ENCODE measurements at places on chromosomes 3 and 15. TPM values are rescaled to one million over a fixed set of nuclear protein-coding genes. Genes with fewer than 3 reads are reported as not detected.

Gene MASP1
- total RNA-seq: not detected

Gene SLC12A1
- not detected for total RNA-seq

Gene DPPA4
- 1.0 TPM for total RNA-seq

Gene LINGO1
- total RNA-seq: not detected

DNA sequence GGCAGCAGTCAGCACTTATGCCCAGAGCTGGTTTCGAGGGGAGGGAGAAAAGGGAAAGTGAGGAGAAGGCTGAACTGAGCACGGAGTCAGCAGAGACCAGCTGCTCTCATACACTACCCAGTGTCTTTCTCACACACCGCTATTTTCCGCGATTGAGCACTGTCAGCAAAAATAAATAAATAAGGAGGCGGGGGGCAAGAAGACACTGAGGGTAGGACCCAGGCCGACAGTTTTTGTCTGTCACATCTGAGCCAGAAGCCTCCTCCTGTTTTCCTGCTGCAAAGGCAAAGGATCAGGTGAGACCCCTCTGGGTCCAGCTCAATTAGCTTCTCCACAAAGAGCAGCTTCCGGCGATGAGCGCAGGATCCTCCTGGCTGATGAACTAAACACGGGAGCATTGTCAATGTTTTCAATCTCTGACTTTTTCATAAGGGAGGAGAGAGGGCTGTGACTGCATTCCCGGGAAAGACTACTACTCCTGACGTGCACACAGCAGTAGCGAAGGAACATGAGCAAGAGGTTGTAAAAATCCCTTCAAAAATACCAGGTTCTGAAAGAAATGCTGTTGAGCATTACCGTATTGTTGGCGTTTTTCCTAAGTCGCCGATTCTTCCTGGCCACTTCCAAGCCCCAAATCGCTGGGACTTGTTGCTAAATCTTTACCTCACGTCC, 1.3 kb downstream of the FRMD5 start:
- peaks cover 18% of the 10 kb centered on the region for H3K4me1 ChIP-seq
- no peak for DNase-seq
- H3K36me3 ChIP-seq: no peaks in the 10 kb centered on the region
- peaks cover 46% of the 10 kb centered on the region for H3K27me3 ChIP-seq
- no peak overlapping the region for H3K27ac ChIP-seq

DNA sequence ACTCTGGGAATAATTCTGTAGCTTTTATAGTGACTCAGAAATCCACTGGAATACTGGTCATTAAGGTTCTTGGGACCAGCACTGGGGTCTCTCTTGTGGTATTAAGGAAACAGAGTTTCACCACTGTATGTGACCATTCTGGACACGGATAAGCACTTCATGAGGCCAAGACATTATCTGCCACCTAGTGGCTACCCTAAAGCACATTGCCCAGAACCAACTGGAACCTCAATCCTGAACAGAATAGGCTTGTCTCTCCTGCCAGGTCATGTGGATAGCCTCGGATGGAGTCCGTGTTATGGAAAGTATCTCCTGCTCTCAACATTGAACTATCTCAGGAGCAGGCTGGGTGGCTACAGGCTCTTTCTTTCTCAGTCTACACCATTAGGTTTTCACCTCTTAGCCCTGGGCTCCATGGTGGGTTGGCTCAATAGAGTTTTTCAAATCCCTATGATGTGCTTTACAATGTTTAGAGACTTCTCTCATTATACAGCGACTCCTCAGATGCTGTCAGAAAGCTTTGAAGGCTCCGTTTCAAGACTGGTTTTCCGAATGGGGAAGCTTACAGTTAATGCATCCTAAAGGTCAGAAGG, 167.6 kb upstream of the ST8SIA2 start:
- H3K4me1 ChIP-seq: no peaks in the 10 kb centered on the region
- no peak overlapping the region for H3K4me3 ChIP-seq
- H3K36me3 ChIP-seq: no peaks in the 10 kb centered on the region
- no peak overlapping the region for H3K27ac ChIP-seq

Gene CHSY1
- 24.8 TPM for total RNA-seq

DNA sequence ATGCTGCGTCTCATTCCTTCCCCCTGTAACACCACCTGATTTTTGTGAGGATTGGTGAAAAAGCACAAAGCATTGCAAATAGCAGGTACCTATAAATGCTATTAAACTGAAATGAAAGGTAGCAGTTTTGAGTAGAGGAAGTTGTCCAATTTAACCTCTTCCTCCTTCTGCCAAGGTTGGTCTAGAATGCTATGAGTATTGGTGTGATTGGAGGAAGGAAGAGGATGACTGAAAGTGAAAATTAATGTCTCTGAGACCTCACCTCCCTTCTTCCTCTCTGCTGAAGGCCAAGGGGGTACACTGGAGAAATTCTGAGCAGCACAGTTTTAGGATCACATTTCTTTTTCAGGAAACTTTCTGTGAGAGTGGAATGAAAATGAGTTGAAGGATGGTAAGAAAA, 94.4 kb downstream of the DTWD1 start:
- no peak overlapping the region for H3K4me3 ChIP-seq
- no peaks in the 10 kb centered on the region for H3K36me3 ChIP-seq
- DNase-seq: no peak
- no peaks in the 10 kb centered on the region for H3K27me3 ChIP-seq
- H3K27ac ChIP-seq: no peak overlapping the region

Gene PLA2G4E
- not detected for total RNA-seq

Gene SAMD7
- not detected for total RNA-seq

Gene CCR3
- 6.0 TPM for total RNA-seq

Gene CCR9
- total RNA-seq: not detected

DNA sequence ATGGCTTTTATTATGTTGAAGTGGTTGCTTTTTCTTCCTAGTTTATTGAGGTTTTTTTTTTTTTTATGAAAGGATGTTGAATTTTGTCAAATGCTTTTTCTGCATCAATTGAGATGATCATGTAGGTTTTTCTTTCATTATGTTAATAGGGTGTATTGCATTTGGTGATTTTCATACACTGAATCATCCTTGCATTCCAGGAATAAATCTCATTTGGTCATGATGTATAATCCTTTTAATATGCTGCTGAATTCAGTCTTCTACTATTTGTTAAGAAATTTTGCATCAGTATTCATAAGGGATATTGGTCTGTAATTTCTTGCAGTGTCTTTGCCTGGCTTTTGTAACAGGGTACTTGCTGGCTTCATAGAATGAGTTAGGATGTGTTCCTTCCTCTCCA, 11.5 kb upstream of the CLRN1 start:
- no peak overlapping the region for H3K27ac ChIP-seq
- peaks cover 6% of the 10 kb centered on the region for H3K27me3 ChIP-seq
- no peak overlapping the region for H3K4me3 ChIP-seq

Gene MAP1A
- total RNA-seq: 1.7 TPM

Gene GREM1
- not detected for total RNA-seq

- H3K27me3 ChIP-seq: peaks cover 4% of the 10 kb centered on the region
- H3K27ac ChIP-seq: no peak overlapping the region
- no peak overlapping the region for H3K4me3 ChIP-seq
Measured at GRCh38 chr3:186035277-186035676, 73.6 kb downstream of the ETV5 start.

DNA sequence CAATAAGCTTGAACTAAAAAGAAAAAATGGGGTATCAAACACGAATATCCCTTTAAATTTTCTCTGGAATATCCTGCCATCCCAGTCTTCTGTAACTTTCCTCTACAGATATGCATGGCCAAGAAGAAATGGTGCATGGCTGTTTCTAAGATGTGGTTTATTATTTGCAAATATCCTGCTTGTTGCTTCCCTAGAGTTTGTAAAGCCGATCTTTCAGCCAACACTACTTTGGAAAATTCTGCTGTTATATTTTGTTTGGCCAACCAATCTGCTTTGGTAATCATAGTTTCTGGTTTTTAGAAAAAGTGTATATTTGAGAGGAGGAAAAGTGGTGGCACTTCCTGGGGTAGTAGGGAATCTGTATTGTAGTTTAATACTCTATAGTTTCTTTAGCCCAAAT, 13.9 kb downstream of the PHLDB2 start:
- no peak overlapping the region for H3K4me3 ChIP-seq
- DNase-seq: no peak
- H3K27me3 ChIP-seq: peaks cover 2% of the 10 kb centered on the region
- H3K4me1 ChIP-seq: no peaks in the 10 kb centered on the region
- H3K27ac ChIP-seq: no peak overlapping the region

GRCh38 chr15:75929799-75930565, 26.3 kb downstream of the FBXO22 start:
- H3K4me1 ChIP-seq: no peaks in the 10 kb centered on the region
- peaks cover 46% of the 10 kb centered on the region for H3K36me3 ChIP-seq
- DNase-seq: no peak

DNA sequence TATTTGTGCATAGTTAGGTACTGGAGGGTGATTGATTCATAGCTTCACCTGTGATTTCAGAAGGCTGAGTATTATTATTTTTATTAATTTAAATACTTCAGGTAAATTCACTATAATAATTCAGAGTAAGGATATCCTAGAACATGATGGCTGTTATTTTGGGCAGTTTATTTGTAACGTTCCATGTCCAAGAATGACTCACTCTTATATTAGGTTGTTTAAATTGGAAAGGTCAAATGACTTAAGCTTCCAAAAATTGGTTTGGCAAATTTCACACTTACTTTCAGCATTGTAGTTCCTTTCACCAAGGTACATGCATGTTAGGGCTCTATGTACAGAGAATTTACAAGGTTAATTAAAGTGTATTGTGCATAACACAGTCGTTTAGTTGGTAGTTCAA, 120.2 kb downstream of the EPHA3 start:
- no peaks in the 10 kb centered on the region for H3K27me3 ChIP-seq
- no peak for DNase-seq
- no peak overlapping the region for H3K4me3 ChIP-seq
- no peaks in the 10 kb centered on the region for H3K4me1 ChIP-seq
- H3K36me3 ChIP-seq: no peaks in the 10 kb centered on the region

GRCh38 chr3:160312014-160312624, 86.9 kb downstream of the C3orf80 start:
- no peak overlapping the region for H3K4me3 ChIP-seq
- H3K27me3 ChIP-seq: no peaks in the 10 kb centered on the region
- H3K36me3 ChIP-seq: peaks cover 10% of the 10 kb centered on the region
- no peak overlapping the region for H3K27ac ChIP-seq
- DNase-seq: no peak

Gene THRB
- total RNA-seq: 0.30 TPM

DNA sequence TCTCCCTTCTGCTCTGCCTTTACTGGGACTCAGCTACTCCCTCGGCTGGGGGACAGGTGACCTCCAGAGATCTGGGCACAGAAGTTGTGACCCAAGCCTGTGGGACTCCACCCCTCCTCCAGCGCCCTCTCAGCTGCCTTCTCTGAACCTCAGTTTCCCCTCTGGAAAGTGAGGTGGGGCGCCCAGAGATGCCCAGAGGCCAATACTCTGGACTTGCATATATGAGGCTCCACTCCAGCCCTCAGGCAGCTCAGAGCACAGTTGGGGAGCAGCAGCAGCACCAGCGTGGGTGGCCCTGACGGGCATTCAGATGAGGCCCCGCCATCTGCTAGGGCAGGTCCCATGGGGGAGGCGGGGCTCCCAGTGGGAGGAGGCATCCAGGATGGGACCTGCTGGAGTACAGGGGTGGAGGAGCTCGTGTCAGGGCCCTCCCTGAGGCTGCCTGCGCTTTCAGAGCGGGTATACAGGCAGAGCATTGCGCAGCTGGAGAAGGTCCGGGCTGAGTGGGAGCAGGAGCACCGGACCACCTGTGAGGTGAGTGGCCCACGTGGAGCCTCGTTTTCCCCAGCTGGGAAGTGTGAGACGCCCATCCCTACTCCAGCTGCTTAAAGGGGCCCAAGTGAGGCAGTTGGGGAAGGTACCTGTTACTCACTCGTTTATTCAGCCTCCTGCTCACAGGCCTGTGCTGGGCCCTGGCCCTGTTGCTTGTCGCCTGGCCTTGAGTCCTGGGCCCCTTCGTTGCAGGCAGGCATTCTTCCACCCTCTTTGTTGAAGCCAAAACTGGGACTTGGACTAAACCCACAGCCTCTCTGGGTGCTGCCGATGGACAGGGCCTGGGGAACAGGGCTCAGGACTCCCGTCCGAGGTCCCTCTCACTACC, 35.4 kb downstream of the PSTPIP1 start:
- H3K4me1 ChIP-seq: no peaks in the 10 kb centered on the region
- DNase-seq: no peak
- H3K4me3 ChIP-seq: no peak overlapping the region
- H3K36me3 ChIP-seq: peaks cover 54% of the 10 kb centered on the region
- no peaks in the 10 kb centered on the region for H3K27me3 ChIP-seq

DNA sequence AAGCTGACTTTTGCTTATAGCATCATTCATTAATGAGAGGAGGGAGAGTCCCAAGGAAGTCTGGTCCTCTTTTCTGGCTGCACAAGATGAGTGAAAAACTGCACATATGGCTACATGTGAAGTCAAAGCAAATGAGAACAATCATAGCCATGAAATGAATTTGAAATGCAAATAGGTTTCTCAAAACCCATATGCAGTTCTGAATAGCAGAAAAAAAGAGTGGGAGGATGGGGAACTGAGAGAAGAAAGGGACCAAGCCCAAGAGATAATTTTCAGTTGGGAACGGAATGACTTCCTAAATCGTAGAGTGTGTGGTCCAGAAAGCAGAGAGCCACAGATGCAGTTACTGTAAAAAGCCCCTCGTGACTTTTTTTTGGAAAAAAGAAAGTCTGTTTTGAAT, 66.3 kb downstream of the GTPBP8 start:
- no peak for DNase-seq
- H3K36me3 ChIP-seq: no peaks in the 10 kb centered on the region
- H3K27me3 ChIP-seq: no peaks in the 10 kb centered on the region
- no peak overlapping the region for H3K4me3 ChIP-seq
- no peaks in the 10 kb centered on the region for H3K4me1 ChIP-seq

DNA sequence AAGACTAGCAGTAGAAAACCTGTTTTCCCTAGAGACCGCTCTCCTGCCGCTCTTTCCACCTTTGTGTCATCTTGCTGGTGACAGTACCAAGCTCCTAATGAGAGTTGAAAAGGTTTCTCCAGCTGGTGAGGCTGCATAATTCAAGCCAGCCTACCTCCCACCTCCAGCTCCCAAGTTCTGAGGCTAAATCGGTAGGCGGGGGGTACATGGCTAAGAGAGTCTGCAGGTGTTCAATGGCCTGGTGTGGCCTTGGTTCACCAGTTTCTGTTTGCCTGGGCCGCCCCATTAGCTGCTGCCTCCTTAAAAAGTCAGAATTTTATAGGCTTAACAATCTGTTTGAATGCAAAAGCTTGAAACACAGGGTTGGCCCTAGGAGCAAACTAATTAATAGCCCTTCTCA, 262.8 kb downstream of the SLCO3A1 start:
- no peak overlapping the region for H3K27ac ChIP-seq
- no peak overlapping the region for H3K4me3 ChIP-seq
- no peaks in the 10 kb centered on the region for H3K27me3 ChIP-seq

- H3K36me3 ChIP-seq: no peaks in the 10 kb centered on the region
- H3K27ac ChIP-seq: no peak overlapping the region
- no peak overlapping the region for H3K4me3 ChIP-seq
- no peak for DNase-seq
- no peaks in the 10 kb centered on the region for H3K27me3 ChIP-seq
Measured at GRCh38 chr3:103048068-103048722, 613.4 kb downstream of the ZPLD1 start.

Gene HTR3E
- not detected for total RNA-seq

GRCh38 chr3:62378311-62378789, 5.0 kb upstream of the FEZF2 start:
- no peak overlapping the region for H3K4me3 ChIP-seq
- H3K4me1 ChIP-seq: no peaks in the 10 kb centered on the region
- no peak overlapping the region for H3K27ac ChIP-seq
- peaks cover 37% of the 10 kb centered on the region for H3K27me3 ChIP-seq
- no peak for DNase-seq

All from CD4-positive, CD25-positive, alpha-beta regulatory T cell (primary cell).